Activated CD4-positive, alpha-beta T cell treated with anti-CD3 and anti-CD28 coated beads, Interleukin-2, amount 50 U/mL, for 16 hours (primary cell): ENCODE measurements at places on chromosomes 16 and 17.

DNA sequence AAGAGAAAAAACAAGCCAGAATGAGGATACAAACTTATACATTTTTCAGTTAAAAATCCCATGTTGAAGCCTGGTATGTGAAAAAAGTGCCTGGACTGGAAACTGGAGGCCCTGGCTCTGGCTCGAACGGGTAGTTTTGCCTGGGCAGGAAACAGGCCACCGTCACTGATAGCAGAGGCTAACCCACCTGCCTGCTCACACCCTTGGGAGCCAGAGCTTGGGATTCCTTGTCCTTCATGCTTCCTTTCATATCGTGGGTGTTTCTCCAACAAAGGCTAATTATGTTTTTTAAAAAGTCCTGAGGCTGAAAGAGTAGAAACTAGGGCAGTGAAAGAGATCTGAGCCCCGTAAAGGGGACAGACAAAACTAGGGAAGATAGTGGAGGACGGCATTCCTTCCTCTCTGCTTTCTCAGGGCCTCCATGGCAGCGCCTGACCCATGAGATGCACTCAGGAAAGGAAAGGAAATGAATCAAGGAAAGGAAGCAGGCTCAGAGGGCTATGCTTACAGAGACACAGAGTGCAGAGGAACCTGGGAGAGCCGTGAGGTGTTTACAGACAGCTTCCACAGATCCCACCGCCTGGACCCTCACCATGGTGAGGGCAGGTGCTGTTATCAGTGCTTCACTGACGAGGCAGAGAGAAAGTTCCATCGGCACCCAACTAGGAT, 138.1 kb downstream of the PARN start:
- DNase-seq, result no peak

GRCh38 chr17:60077672-60078519, 825 bp downstream of the HEATR6 start:
- peak; percentile 34 for DNase-seq

DNA sequence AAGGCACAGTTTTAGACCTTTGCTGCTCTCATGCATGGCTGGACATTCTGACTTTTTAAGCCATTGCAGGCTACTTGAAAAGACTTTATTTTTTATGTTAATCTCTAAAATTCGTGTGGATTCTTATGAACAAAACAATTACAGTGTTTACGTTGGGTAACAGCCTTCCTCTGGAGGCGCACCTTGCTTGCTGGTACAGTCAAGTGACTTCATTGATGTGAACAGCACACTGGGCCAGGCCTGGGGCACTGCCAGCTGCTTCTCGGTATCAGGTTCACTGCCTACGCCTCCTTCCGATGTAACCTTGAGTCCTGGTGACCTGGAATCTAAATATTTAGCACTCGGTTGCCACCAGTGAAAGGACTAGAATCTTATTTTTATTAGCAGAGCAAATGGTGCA, 27.8 kb downstream of the MARCHF10 start:
- DNase-seq, result no peak

- no peak for DNase-seq
Observed at GRCh38 chr16:8717469-8717868, 43.1 kb downstream of the ABAT start.

GRCh38 chr17:31349454-31349853, 28.0 kb upstream of the EVI2A start:
- no peak for DNase-seq

- DNase-seq, result no peak
Observed at GRCh38 chr17:79116575-79117368, 42.1 kb downstream of the ENGASE start.

DNA sequence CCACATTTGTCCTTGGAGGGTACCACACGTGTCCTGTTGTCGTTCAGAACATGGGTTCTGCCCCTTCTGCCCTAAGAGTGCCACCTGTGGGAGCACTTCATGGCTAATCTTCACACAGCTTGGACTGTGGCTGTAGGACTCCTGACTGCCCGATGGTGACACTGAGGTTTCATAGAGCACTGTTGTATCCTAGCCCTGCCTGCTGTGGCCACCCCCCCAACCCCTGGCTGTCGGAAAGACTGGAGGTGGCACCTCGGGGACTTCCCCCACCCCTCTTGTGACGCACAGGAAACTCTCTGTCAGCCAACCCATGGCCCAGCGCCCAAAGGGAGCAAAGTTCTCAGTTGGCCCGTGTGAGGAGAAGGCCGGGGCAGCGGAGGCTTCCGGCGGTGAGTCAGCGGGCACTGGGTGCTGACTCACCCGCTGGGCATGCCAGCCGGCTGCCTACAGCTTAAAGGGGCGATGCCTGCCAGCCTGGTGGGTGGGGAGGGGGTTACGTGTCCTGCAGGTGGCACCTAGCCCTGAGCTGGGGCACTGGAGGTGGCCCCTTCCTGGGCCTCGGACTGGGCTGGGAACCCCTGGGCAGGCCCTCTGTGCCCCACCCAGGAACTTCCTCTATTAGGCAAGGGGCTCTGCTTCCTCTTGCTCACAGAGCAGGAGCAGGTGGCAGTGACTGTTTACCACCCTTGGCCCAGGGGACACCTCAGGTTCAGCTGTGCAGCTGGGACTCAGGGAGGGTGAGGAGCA, 3.4 kb downstream of the MAP2K3 start:
- DNase-seq, result peak; percentile 98

GRCh38 chr17:37312137-37312923, 63.5 kb upstream of the C17orf78 start:
- DNase-seq, result no peak

DNA sequence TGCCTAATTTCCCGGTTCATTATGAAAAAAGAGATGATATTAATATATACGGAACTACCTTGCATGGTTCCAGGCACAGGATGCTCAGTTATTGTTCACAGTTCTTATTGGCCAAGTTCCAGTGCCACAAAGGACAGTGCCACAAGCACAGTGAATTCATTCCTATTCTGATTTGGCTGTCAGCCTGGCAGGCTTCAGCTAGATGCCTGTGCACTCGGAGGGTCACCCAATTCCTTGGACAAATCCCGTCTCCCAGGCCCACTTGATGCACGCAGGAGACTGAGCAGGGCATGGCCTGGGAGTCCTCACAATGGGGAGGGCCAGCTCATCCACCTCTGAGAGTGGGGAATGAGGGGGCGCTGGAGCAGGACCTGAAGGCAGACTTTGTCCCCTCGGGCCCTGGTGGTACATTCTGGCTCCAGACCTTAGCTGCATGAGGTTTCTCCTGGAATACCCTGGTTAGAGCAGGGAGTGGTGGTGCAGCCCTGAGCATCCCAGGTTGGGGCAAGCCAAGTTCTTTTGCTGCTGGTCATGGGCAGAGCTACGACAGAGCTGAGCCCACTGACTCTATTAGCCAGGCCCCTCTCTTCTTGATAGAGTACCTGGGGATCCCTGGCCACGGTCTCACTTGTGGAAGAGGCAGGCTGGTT, 41.4 kb downstream of the MIS12 start:
- DNase-seq, result no peak

- no peak for DNase-seq
Observed at GRCh38 chr17:74964988-74965622, 7.5 kb downstream of the HID1 start.

GRCh38 chr17:36877771-36878170, 59.5 kb upstream of the LHX1 start:
- DNase-seq, result no peak

- DNase-seq, result no peak
Observed at GRCh38 chr17:57405491-57406072, 149.3 kb downstream of the MSI2 start.

DNA sequence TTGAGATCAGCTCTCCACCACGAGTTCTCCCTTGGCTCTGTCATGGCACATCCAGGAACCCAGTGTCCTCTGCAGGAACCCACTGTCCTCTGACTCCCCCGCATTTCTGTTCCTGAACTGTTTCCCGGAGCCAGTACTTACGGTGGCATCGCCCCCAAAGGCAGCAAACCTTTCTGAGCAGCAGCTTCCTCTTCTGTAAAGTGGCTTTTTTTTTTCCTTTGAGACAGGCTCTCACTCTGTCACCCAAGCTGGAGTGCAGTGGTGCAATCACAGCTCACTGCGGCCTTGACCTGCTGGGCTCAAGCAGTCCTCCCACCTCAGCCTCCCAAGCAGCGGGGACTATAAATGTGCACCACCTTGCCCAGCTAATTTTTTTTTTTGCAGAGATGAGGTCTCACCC, 32.2 kb downstream of the NAGPA start:
- DNase-seq, result no peak

DNA sequence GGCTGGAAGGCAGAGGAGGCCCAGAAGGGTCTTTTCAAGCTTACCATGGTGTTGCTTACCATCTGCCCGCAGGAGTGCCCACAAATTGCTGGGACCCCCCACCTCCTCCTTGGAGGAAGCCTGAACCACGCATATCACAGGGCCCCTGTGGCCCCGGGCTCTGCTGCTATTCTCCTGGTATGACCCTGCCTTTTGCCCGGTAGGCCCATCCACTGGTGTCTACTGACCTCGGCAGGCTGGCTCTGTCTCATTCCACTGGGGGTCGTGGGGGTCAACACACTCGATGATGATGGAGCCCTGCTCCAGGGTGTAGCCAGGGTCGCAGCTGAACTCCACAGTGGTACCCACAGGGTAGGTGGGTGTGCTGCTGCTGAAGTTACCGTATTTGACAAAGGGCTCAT, 8.2 kb upstream of the PHF12 start:
- no peak for DNase-seq
